ENCODE measurements at places on chromosomes 2 and 18. TPM values are rescaled to one million over a fixed set of nuclear protein-coding genes. Genes with fewer than 3 reads are reported as not detected.

The PKDCC gene
- 339 TPM for total RNA-seq

- H3K4me3 ChIP-seq: no peak overlapping the region
- no peaks in the 10 kb centered on the region for H3K36me3 ChIP-seq
- no peak overlapping the region for H3K27ac ChIP-seq
- no peaks in the 10 kb centered on the region for H3K4me1 ChIP-seq
- no peaks in the 10 kb centered on the region for H3K27me3 ChIP-seq
- DNase-seq: no peak
Observed at GRCh38 chr2:191152482-191153240, 1.9 kb upstream of the STAT4 start.

DNA sequence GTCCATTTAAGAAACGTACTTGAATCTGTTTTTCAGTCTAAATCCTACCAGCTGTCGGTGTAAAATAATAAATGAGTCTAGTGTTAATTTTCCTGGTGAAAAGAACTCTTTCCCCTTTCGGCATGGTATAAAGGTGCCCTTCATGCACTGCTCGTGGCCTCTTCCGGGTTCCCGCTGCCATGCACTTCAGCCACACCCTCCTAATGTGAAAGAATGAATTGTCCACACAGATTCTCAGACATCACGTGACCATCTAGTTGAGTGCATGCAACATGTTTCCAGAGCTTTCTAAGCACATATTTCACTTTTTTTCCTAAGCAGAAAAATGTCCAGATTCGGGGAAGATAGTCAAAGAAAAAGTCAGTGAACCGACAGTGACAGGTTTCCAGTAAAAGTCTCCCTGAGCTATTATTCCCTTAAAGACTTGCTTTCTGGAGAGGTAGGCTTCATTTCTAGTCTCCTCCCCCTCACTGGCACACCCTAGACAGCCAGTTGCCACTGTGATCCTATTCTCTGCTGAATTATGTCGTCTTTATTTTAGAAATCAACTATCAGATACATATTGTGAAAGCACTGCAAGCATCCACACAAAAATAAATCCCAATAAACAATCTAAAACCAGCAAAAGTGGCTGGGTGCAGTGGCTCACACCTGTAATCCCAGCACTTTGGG lies 65.9 kb upstream of the RPL31 start:
- H3K4me1 ChIP-seq: no peaks in the 10 kb centered on the region
- H3K27ac ChIP-seq: no peak overlapping the region
- H3K4me3 ChIP-seq: no peak overlapping the region
- no peaks in the 10 kb centered on the region for H3K27me3 ChIP-seq
- no peak for DNase-seq
- H3K36me3 ChIP-seq: no peaks in the 10 kb centered on the region

- H3K27me3 ChIP-seq: no peaks in the 10 kb centered on the region
- no peak for DNase-seq
- H3K36me3 ChIP-seq: no peaks in the 10 kb centered on the region
- H3K4me3 ChIP-seq: no peak overlapping the region
- H3K27ac ChIP-seq: no peak overlapping the region
Observed at GRCh38 chr2:35787302-35788031, 568.1 kb upstream of the CRIM1 start.

Measured in Caco-2 (cell line).